Neural crest cell (in vitro differentiated cells): ENCODE measurements at places on chromosomes 7 and 10. TPM values are rescaled to one million over a fixed set of nuclear protein-coding genes. Genes with fewer than 3 reads are reported as not detected.

- no peaks in the 10 kb centered on the region for H3K4me1 ChIP-seq
- no peak overlapping the region for H3K4me3 ChIP-seq
- peaks cover 5% of the 10 kb centered on the region for H3K27me3 ChIP-seq
- no peak for DNase-seq
These were observed 34.0 kb downstream of the GATA3 start for GRCh38 chr10:8088504-8088903.

- no peak overlapping the region for H3K4me3 ChIP-seq
- no peaks in the 10 kb centered on the region for H3K27me3 ChIP-seq
- no peaks in the 10 kb centered on the region for H3K36me3 ChIP-seq
These were observed 52.6 kb downstream of the HSPA12A start for GRCh38 chr10:116689744-116690143.

GRCh38 chr10:35346248-35346647 is 9.9 kb downstream of the CCNY start:
- H3K36me3 ChIP-seq, result no peaks in the 10 kb centered on the region
- peaks cover 56% of the 10 kb centered on the region for H3K4me1 ChIP-seq
- H3K4me3 ChIP-seq, result no peak overlapping the region

- H3K27ac ChIP-seq, result no peak overlapping the region
- no peaks in the 10 kb centered on the region for H3K4me1 ChIP-seq
- H3K36me3 ChIP-seq, result no peaks in the 10 kb centered on the region
- H3K4me3 ChIP-seq, result no peak overlapping the region
- H3K27me3 ChIP-seq, result peaks cover 20% of the 10 kb centered on the region
- no peak for DNase-seq
These were observed 35.4 kb downstream of the GAD2 start for GRCh38 chr10:26251925-26252324.

GRCh38 chr10:21523557-21524008 is 1.9 kb downstream of the SKIDA1 start:
- peak overlapping the region; percentile 95 for H3K27ac ChIP-seq
- H3K4me3 ChIP-seq, result peak overlapping the region; percentile 91
- no peaks in the 10 kb centered on the region for H3K36me3 ChIP-seq
- H3K4me1 ChIP-seq, result peaks cover 79% of the 10 kb centered on the region

DNA sequence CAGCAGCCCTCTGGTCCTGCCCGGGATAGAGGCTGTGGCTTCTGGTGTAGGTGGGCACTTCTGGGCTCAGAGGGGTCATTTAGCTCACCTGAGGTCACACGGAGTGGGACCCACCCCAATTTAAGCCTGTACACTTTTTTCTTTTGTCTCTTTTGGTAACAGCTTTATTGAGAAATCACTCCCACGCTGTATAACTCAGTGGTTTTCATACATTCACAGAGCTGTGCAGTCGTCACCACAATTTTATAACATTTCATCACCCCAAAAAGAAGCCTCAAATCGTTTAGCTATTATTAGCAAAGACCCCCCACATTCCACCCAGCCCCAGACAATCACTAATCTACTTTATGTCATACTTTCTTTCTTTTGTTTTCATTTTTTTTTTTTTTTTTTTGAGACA is 62.3 kb downstream of the LHPP start:
- H3K27ac ChIP-seq, result no peak overlapping the region
- no peaks in the 10 kb centered on the region for H3K27me3 ChIP-seq
- no peaks in the 10 kb centered on the region for H3K36me3 ChIP-seq
- no peak for DNase-seq
- peaks cover 16% of the 10 kb centered on the region for H3K4me1 ChIP-seq
- no peak overlapping the region for H3K4me3 ChIP-seq

- peaks cover 3% of the 10 kb centered on the region for H3K27me3 ChIP-seq
- H3K36me3 ChIP-seq, result no peaks in the 10 kb centered on the region
- H3K27ac ChIP-seq, result no peak overlapping the region
- H3K4me1 ChIP-seq, result peaks cover 4% of the 10 kb centered on the region
These were observed 55.3 kb downstream of the COBL start for GRCh38 chr7:51261117-51261835.

GRCh38 chr7:33733870-33734650 is 171.3 kb upstream of the BMPER start:
- H3K27me3 ChIP-seq, result no peaks in the 10 kb centered on the region
- H3K4me1 ChIP-seq, result no peaks in the 10 kb centered on the region
- no peak overlapping the region for H3K4me3 ChIP-seq
- H3K36me3 ChIP-seq, result no peaks in the 10 kb centered on the region

GRCh38 chr7:24848878-24849277 is 91.6 kb upstream of the GSDME start:
- H3K27me3 ChIP-seq, result no peaks in the 10 kb centered on the region
- no peaks in the 10 kb centered on the region for H3K36me3 ChIP-seq
- H3K4me1 ChIP-seq, result peaks cover 18% of the 10 kb centered on the region
- peak overlapping the region; percentile 79 for H3K27ac ChIP-seq
- no peak overlapping the region for H3K4me3 ChIP-seq

- DNase-seq, result no peak
- peaks cover 3% of the 10 kb centered on the region for H3K36me3 ChIP-seq
- H3K4me3 ChIP-seq, result no peak overlapping the region
- peaks cover 16% of the 10 kb centered on the region for H3K4me1 ChIP-seq
- no peaks in the 10 kb centered on the region for H3K27me3 ChIP-seq
These were observed 124.3 kb downstream of the SKIDA1 start for GRCh38 chr10:21401196-21401595.

DNA sequence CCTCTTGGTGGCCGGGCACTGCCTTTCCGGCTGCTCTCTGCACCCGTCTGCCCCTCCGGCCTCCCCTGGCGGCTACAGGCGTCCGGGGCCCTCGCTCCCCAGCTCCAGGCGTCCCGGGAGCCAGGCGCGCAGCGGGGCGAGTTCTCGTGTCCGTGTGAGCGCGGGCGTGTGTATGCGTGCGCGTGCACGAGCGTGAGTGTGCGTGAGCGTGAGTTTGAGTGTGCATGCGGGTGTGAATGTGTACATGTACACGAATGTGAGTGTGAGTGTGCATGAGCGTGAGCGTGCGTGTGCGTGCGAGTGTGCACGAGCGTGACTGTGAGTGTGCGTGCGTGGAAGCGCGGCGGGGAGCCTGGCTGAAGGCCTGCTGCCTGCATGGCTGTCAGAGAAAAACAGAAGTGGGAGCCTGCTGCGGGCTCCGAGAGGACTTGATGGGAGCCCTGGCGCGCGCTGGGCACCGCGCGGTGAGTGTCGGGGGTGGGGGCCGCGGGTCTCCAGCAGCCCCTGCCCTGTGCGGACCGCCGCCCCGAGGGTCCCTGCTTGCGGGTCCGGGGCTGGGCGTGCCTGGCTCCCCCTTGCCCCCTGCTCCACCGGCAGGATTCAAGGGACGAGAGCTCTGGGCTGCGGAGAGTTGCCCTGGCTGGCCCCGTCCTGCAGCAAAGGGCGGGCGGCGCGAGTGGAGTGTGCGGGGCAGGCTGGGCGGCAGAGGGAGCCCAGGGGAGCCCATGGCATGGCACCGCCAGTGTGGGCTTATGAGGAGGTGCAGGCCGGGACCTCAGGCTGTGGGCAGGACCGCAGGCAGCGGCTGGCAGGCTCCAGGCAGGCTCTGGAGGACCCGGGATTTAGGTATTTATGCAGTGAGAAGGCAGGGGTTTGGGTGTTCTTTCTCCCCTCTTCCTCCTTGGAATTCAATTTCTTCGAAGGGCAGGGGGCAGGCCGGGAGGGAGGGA is 75.8 kb upstream of the EN2 start:
- H3K4me1 ChIP-seq, result peaks cover 18% of the 10 kb centered on the region
- no peaks in the 10 kb centered on the region for H3K36me3 ChIP-seq
- H3K4me3 ChIP-seq, result peak overlapping the region; percentile 38
- DNase-seq, result no peak
- H3K27ac ChIP-seq, result no peak overlapping the region

DNA sequence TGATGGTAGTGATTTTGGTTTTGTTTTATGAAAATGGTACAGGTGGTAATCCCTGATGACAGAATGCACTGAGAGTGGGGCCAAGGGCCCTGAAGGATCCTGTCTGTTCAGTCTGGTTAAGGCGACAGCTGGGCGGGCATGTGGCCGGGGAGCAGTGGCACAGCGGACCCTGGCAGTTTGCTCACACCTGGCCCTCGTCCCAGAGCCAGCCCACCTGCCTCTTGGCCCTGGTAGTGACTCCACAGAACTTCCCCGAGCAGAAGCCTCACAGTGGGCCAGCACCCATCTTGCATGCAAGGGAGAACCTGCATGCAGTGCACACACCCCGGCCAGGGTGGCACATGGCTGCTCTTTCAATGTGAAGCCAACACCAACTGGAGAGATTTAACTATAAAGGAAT is 82.8 kb downstream of the ALOX5 start:
- H3K4me3 ChIP-seq, result no peak overlapping the region
- no peaks in the 10 kb centered on the region for H3K4me1 ChIP-seq
- no peaks in the 10 kb centered on the region for H3K27me3 ChIP-seq
- H3K27ac ChIP-seq, result no peak overlapping the region
- DNase-seq, result no peak

GRCh38 chr10:11570751-11571150 is 40.7 kb downstream of the USP6NL start:
- no peaks in the 10 kb centered on the region for H3K27me3 ChIP-seq
- no peak for DNase-seq
- no peaks in the 10 kb centered on the region for H3K36me3 ChIP-seq
- peaks cover 14% of the 10 kb centered on the region for H3K4me1 ChIP-seq

Gene CHAT
- 2.7 and 3.3 TPM in 2 replicates for total RNA-seq

Gene IMPDH1
- 56.7 and 65.2 TPM in 2 replicates for total RNA-seq

GRCh38 chr7:147406521-147407135 is 1183.9 kb upstream of the C7orf33 start:
- H3K27ac ChIP-seq, result no peak overlapping the region
- no peaks in the 10 kb centered on the region for H3K36me3 ChIP-seq
- no peaks in the 10 kb centered on the region for H3K4me1 ChIP-seq
- DNase-seq, result no peak

DNA sequence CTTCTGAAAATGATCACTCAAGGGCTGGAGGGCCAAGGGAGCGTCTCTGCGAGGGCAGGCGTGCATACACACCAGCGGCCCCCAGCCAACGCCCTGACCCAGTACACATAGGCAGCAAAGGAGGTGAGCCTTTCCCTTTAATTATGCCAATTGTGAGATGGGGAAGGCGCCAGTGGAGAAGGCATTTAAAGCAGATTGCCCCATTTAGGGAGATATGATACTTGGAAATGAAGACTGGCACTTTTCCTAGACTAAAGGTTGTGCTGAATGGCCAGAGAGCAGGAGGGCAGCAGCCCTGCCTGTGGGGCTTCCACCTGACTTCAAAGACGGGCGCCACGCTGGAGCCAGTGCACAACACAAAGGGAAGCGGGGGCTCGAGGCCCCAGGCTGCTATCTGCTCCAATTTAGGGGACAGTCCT is 24.1 kb downstream of the HIPK2 start:
- no peak overlapping the region for H3K27ac ChIP-seq
- H3K4me1 ChIP-seq, result peaks cover 19% of the 10 kb centered on the region
- no peaks in the 10 kb centered on the region for H3K27me3 ChIP-seq
- no peak overlapping the region for H3K4me3 ChIP-seq

Gene GTF2IRD1
- total RNA-seq, result 48.0 and 50.1 TPM in 2 replicates

Gene PLEKHS1
- not detected in 2 replicates for total RNA-seq

DNA sequence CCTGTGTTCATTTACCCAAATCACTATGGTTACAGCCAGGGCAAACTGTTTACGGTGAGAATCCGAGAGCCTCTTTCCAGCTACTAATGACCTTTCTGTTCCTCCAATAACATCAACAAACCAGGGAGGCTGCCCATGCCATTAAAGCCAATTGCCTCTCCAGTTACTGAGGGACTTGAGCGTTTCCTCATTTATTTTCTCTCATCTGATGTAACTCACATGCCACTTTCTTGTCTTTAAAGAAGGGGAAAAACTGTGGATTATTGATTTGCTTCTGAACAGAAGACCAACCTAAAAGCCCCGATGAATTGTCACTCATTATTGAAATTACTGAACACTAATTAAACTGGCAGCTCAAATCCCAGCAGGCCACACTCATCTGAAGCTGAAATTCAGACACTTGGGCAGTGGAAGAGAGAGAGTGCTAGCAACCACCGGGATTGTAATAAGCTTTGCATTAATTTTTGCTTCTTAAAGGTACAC is 595.8 kb upstream of the MKI67 start:
- H3K4me3 ChIP-seq, result no peak overlapping the region
- no peaks in the 10 kb centered on the region for H3K27me3 ChIP-seq
- H3K27ac ChIP-seq, result no peak overlapping the region
- H3K36me3 ChIP-seq, result no peaks in the 10 kb centered on the region
- H3K4me1 ChIP-seq, result peaks cover 4% of the 10 kb centered on the region

Gene SEMA3E
- 0.09 and 0.41 TPM in 2 replicates for total RNA-seq

DNA sequence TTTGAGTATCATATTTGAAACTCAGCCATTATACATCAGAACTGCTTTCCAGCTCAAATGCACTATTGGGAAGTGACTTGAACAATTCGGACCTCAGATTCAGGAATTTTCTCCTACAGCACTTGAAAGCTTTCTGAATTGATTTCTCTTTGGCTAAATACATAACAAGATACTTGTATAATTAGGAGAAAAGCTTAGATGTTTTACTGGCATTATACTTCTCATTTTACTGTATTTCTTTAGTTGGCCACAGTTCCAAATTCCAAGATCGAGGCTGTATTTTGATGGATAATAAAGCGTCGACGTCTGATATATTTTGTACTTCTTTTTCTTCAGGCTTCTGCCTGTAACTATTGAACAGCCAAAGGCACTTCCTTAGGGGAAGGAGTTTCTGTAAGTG is 26.7 kb upstream of the LYZL2 start:
- no peak overlapping the region for H3K27ac ChIP-seq
- H3K36me3 ChIP-seq, result no peaks in the 10 kb centered on the region
- H3K27me3 ChIP-seq, result peaks cover 3% of the 10 kb centered on the region

DNA sequence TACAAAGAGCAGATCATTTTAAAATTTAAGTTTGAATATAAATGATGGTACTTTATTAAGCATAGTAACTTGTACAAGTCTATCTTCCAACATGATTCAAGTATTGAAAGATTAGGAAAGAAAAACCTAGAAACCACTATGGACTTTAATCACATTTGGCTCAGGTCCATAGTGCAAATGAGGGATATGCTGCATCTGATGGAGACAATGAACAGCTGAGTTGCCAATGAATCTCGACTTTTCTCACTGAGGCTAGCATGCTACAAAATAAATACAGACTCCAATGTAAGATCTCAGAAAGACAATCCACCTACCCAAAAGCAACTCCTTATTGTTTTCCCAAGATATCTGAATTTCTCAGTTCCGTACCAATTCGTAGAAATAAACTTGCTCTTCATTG is 89.8 kb downstream of the SEMA3A start:
- H3K27ac ChIP-seq, result no peak overlapping the region
- H3K4me3 ChIP-seq, result no peak overlapping the region
- DNase-seq, result no peak
- H3K36me3 ChIP-seq, result peaks cover 3% of the 10 kb centered on the region
- H3K4me1 ChIP-seq, result peaks cover 4% of the 10 kb centered on the region

Gene TFEC
- not detected in 2 replicates for total RNA-seq

Gene ATG9B
- total RNA-seq, result 8.0 and 9.2 TPM in 2 replicates

Gene PTN
- 228 and 240 TPM in 2 replicates for total RNA-seq
